Mammary epithelial cell (primary cell): ENCODE measurements at places on chromosomes 4 and X. TPM values are rescaled to one million over a fixed set of nuclear protein-coding genes. Genes with fewer than 3 reads are reported as not detected.

DNA sequence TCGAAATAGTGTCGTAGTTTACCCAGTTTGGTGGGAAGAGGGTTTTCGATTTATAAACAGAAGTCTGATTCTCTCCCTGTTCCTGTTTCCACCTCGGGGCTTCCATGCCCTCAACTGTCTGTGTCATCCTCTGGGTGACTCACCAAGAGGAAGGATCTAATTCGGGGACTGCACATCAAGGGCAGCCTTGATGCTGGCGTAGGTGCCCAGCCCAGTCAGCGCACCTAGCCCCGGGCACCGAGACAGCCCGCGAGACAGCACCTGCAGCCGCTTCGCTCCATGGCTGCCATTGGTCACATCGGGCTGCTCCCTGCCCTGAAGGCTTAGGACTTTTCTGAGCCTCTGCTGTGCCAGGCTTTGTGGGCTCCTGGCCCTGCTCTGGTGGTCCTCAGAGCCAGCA, 7.7 kb downstream of the ABCD1 start:
- peak; percentile 55 for DNase-seq

GRCh38 chr4:70402762-70403161, 5.0 kb downstream of the OPRPN start:
- DNase-seq = no peak

DNA sequence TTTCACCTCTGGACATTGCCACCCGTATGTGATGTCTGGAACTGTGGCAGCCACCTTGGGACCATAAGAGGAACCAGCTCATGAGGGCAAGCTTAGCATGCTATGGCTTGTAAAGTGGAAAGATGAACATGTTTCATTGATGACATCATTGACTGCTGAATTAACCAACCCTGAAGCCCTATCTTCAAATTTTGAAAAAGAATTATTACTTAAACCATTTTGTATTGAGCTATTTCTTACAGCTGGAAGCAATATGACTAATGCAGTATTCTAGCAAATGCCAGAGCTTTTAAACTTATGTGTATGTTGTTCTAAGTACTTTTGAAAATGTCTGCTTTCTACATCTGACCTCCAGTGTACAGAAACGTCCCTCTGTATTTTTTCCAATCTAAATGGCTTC, 18.1 kb downstream of the GUCY2F start:
- no peak for DNase-seq

DNA sequence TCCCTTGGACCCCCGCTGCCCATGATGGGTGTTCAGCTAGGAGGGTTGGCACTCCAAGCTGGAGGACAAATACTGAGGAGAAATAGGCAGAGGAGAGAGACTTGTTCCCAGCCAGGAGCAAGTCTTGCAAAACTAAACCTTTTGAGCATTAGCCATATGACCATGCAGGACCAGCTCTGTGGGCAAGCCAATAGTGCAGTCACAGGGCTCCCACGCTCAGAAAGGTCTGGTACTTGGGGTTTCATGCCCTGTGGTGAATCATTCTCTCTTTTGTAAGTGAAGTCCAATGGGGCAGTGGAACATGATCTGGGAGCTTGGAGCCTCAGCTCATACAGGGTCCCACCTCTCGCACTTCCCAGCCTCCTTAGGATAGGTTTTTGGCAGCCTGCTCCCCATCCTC, 300.9 kb downstream of the BCOR start:
- no peak for DNase-seq

Gene EDA
- 0.56 and 1.4 TPM in 2 replicates for total RNA-seq

Gene UGT2B15
- total RNA-seq = not detected

Gene MAGEC3
- total RNA-seq = not detected
